A172 (cell line): ENCODE measurements at places on chromosomes 11 and 22.

- no peak for DNase-seq
These were observed 25.2 kb upstream of the NECTIN1 start for GRCh38 chr11:119754199-119754598.

GRCh38 chr11:35192347-35192746, 53.4 kb downstream of the CD44 start:
- DNase-seq: no peak

DNA sequence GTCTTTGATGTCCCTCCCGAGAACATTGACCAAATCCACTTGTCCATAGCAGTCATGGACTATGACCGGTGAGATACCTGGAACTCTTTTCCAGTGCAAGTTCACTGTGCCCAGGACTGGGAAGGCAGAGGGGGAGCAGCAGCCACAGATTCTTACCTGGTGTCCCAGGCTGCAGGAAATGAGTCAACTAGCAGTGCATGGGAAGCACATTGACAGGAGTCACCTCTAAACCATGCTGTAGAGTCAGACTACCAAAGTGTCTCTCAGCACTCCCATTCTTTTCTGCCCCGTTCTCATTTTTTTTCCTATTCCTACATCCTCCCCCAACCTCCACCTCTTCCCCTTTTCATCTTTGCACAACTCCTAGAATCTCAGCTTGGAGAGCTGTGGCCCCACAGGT, 67.2 kb upstream of the OLFML1 start:
- DNase-seq: no peak

DNA sequence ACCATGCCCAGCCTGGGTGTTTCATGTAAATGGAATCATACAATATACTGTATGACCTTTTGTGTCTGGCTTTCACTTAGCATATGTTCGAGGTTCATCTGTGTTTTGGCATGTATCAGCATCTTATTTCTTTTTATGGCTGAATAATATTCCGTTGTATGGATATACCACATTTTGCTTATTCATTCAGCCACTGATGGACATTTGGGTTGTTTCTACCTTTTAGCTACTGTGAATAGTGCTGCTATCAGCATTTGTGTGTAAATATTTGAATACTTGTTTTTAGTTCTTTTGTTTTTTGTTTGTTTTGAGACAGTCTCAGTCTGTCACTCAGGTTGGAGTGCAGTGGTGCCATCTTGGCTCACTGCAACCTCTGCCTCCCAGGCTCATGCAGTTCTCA, 35.7 kb downstream of the KDM2A start:
- DNase-seq: no peak

GRCh38 chr22:42328130-42328783, 57.8 kb upstream of the TCF20 start:
- no peak for DNase-seq

DNA sequence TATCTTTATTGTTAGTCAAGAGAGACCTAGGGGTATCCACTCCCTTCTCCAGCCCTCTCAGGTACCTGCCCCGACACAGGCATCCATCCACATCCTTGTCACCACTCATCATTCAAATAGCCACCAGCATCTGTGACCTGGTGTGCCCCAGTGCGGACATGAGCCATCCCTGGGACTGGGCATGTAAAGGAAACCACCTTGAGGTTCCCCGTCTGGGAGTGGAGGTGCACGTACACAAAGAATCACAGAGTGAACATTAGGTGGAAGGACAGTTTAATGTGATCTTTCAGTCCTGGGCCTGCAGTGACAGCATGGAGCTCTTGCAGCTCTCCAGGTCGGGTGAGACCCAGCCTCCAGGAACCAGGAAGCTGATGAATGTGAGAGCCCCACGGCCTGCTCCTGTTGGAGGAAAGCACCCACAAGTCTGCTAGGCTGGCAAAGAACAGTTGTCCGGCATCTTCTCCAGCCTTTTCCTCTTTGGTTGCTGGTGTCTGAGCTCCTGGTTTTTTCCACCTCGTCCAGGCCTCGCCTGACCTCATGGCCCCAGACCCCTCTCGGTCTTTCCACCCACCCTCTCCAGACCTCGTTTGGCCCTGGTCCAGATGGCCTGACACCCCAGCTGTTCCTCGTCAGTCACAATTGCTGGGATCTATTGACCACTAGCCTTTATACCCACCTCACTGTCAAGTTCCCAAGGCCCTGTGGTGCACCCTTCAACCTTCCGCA, 16.5 kb downstream of the PSMD13 start:
- no peak for DNase-seq

DNA sequence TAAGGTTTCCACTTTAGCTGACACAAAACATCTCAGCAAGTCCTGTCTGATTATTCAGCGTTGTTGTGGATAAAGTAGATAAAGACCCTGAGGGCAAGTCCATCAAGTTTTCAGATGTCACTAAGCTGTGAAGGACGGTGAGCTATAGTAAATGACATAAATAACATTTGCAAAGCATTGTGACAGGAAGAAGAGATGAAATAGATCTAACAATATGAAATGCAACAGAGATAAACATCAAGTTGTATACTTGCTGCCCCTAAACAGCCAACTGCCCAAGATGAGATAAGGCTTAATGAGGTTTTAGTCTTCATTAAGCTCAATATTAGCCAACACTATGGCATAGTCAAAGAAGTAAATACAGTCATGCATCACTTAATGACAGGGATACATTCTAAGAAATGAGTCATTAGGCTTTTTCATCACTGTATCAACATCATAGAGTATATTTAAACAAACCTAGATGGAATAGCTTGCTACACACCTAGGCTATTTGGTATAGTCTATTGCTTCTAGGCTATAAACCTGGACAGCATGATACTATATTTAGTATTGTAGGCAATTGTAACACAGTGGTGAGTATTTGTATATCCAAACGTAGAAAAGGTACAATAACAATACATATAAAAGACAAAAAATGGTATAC, 625.1 kb upstream of the ANO5 start:
- no peak for DNase-seq

DNA sequence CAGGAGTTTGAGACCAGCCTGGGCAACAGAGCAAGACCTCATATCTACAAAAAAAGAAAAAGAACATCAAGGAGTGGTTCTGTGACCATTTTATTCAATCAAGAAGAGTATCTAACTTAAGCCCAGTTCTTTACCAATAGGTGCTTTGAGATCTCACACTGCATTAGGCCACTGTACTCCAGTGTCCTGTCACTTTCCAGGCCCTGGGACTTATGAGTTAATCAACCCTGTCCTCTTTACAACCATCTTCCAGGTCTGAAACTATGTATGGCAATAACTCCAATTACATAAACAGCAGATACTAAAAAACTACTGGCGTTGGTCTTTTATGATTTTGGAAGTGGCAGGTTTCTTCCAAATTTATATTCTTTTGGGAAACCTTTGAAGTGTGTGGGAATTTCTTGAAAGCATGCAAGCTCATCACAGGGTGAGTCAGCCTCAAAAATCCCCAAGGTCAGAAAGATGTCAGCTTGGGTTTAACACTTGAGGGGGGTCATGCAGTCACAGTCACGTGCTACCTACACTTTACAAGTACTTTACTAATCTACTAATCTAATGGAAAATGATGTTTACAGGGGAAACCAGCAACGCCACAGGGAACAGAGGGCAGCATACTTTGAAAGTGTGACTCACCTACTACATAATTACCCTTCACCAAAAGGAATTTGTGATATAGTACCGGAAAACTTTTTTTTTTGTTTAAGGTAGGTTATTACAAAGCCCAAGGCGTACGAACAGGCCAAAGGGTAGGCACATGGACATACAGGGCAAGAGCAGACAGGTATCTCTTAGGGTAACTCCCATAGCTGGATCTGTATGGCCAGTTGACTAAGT, 15.6 kb downstream of the PISD start:
- DNase-seq: peak; percentile 97

GRCh38 chr11:36792996-36793914, 195.2 kb upstream of the RAG2 start:
- no peak for DNase-seq

- DNase-seq: peak; percentile 14
These were observed 277.5 kb downstream of the CTTN start for GRCh38 chr11:70675697-70676374.

- DNase-seq: peak; percentile 23
These were observed 860 bp downstream of the PRMT3 start for GRCh38 chr11:20388096-20389055.

DNA sequence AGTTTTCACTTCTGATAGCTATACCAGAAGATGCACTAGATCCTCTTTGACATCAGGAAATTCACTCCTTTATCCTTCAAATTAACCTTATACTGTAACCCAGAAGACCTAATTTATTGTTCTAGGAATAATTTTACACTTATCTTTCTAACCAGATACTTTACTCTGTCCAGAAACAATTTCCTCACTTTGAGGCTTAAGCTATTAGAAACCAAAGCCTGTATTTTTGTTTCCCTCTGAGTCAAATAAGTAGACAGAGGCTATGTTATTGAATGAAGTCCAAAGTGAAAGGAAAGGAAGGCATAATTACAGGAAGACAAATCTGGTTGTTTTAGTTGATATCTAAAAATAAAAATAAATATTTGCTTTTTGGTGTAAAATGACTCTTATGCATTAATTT, 2.2 kb downstream of the OR51V1 start:
- DNase-seq: no peak

DNA sequence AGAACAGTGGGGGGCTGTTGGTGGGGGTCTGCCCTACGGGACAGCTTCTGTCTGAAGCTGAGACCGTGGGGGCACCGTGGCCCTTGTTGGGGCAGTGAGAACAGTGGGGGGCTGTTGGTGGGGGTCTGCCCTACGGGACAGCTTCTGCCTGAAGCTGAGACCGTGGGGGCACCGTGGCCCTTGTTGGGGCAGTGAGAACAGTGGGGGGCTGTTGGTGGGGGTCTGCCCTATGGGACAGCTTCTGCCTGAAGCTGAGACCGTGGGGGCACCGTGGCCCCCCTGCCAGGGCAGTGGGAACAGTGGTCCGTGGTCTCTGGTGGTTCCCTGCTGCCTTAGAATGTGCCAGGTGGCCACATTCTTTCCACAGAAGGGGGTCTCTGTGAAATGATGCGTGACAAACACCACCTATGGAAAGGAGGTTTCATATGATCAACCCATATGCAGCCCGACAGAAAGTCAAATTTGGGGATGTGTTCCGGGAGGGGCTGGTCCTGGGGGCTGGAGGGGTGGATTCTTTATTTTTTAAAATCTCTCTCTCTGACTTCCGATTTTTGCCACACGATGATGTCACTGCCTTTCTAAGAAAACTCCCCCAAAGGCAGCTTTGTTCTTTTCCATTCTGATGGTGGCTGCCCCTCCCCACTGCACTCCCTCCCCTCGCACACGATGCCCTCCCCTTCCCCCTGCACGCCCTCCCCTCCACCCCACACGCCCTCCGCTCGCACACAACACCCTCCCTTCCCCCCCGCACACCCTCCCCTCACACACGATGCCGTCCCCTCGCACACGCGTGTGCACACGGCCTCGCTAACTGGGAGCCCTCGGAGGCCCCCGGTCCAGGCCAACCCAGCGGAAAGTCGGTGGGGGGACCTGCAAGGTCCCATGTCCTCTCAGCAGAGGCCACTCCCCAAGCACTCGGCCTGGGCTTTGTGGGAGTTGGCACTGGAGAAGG, 1186.5 kb downstream of the BRD1 start:
- no peak for DNase-seq

DNA sequence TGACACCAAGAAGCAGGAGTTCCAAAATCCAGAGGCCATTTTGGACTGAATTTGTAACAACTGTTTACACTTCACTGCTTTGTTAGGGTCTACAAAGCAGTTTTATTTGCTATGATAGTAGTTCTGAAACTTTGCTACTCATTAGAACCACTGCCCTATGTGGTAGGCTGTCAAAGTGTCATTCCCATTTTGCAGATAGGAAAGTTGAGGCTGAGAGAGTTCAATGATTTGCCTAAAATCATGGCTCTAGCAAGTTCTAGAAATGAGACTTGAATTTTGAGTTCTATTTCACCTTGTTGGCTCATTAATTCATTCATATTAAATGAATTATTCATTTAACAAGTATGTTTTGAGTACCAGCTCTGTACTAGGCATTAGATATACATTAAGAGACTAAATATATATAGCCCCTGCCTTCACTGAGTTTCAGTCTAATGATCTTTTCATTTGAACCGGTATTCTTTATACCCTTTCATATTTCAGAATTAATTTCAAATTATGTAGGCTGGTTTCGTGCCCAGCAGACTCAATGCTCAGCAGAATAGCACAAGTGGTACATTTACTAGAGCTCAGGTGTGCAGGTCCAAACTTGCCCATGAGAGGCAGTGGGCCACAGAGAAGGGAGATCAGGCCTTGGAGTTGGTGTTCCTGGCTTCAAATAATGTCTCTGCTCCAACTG, 93.5 kb downstream of the ME3 start:
- DNase-seq: no peak

DNA sequence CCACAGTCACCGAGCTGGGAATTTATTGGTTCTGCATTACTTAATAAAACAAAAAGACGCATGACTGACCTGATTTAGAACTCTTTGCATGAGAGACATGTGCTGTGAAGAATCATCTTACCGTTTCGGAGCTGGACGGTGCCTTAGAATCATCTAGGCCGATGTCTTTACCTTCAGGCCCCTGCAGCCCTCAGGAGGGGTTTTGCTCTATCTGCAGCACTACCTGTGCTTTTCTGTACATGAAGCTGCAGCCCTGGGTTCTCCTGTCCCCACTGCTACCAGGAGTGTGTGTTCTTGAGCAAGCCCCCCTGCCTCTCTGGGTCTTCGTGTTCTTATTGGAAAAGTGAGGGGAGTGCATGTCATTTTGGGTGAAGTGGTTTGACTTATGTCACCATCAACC, 94.0 kb upstream of the OR4B1 start:
- DNase-seq: no peak

DNA sequence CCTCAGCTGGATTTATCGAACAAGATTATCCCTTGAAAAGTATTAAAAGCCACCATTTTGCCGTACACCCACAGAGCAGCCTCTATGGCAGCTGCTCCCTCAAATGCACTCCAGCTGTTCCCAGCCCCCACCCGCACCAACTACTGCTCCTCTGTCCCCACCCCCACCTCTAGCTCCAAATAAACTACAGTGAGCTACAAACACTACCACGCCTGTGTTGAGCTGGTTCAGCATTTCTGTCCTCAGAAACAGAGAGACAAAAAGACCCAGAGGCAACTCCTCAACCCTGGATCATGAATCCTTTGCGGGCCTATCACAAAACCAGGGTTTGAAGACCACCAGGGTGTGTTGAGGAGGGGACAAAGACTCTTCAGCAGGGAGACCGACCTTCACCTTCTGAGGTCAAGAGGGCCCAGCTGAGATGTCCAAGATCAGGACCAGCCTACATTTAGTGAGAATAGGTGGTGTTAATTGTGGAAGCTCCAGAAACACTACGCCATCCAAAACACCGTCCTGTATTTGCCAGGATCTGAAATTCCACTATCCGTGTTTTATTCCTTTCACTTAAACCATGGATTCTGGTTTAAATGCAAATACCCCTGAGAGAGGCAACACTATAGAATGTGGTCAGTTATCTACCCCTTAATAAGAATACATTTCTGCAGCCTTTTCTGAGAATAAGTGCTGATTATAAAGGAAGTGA, 195.9 kb downstream of the DSCAML1 start:
- no peak for DNase-seq
